Immature natural killer cell (primary cell): ENCODE measurements at places on chromosomes 7 and 10.
A peak's percentile ranks its signal among the peaks of the same experiment; 100 is the strongest.

GRCh38 chr7:75649462-75649861 is 89.3 kb downstream of the HIP1 start:
- no peak for DNase-seq

DNA sequence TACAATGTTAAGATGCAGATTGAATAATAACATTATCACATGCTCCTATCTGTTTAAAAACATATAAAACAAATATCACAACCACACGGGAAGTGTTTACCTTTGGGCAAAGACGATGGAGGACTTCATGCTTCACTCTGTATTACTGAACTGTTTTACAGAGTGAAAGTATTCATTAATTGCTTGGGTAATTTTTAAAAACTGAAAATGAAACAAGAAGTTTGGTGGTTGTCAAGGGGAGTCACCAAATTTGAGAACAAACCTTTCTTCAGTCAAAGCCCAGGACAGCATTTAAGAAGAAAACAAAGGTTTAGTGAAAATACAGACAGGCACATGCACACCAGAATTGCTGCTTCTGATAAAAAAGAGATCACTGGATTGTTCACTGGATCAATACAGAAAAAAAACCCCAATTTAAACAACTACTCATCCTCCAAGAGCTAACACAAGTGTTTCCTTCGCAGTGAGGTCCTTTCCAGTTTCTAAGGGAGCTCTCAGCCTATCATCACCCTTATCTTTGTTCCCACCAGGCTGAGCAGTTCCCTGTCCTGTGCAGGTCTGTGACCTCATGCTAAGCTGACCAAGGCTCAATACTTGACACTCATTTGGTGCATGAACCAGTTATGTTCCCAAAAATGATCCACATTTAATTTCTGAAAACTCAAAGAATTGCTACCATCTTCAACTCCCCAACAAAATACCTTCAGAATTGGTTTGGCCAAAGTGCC is 8.8 kb downstream of the PARP12 start:
- no peak for DNase-seq

GRCh38 chr10:119448628-119449584 is 93.6 kb downstream of the RGS10 start:
- no peak for DNase-seq

- DNase-seq: no peak
Observed at GRCh38 chr7:125061776-125062397, 132.3 kb upstream of the POT1 start.

DNA sequence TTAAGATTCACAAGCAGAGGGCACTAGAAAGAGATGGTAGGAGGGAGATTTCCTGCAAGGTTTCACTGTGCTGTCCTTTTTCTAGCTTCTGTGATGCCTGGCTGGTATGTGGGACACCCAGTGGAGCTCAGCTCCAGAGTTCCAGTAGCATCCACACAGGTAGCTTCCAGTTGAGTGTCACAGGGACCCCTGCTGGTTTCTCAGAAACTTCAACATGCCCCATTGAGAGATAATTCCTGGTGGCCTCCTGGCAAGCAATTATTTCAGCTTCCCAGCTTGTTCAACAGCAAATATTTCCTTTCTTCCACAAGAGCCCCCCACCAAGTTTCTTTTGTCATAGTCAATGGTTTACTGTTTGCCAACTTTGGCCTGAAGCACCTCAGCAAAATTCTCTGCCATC is 858.7 kb downstream of the REEP3 start:
- no peak for DNase-seq

GRCh38 chr10:101840102-101840684 is 3.4 kb downstream of the KCNIP2 start:
- peak; percentile 25 for DNase-seq

GRCh38 chr7:141366091-141366621 is 185.1 kb upstream of the AGK start:
- no peak for DNase-seq

DNA sequence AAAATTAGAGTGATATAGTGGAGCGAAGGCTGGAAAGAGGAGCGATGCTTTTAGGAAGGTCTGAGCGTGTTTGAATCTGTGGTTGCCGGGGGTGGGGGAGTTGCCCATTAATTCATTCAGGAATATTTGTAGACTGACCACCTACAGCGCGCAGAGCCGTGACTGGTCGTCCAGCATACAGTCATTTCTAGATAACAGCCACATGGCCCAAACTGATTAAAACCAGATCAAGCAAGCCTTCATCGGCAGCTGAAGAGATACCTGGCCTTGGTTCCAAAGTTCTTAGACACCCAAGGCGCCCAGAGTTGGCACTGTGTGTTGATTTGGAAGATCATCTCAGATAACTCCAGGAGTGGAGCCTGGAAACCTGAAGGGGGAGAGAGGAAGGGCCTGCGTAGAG is 1.7 kb downstream of the PROSER2 start:
- no peak for DNase-seq

DNA sequence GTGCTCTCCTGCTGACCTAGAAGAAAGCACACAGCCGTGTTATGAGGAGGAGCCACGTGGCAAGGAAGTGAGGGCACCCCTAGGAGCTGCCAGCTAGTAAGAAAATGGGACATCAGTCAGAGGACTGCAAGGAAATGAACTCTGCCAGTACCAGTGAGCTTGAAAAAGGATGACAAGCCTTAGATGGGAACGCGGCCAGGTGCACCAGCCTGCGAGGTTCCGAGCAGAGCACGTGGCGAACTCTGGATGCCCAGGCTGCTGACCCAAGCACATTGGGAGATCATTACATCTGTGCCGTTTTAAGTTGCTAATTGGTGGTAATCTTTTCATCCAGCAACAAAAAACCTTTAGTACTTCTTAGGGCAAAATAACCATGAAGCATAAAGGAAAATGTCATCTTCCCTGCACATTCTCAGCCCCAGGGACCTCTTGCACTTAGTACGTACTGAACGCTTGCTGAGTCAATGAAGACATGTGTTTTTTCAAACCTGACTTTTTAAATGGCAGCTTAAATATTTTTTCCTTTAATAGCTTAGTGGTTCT is 69.4 kb downstream of the AMZ1 start:
- no peak for DNase-seq

DNA sequence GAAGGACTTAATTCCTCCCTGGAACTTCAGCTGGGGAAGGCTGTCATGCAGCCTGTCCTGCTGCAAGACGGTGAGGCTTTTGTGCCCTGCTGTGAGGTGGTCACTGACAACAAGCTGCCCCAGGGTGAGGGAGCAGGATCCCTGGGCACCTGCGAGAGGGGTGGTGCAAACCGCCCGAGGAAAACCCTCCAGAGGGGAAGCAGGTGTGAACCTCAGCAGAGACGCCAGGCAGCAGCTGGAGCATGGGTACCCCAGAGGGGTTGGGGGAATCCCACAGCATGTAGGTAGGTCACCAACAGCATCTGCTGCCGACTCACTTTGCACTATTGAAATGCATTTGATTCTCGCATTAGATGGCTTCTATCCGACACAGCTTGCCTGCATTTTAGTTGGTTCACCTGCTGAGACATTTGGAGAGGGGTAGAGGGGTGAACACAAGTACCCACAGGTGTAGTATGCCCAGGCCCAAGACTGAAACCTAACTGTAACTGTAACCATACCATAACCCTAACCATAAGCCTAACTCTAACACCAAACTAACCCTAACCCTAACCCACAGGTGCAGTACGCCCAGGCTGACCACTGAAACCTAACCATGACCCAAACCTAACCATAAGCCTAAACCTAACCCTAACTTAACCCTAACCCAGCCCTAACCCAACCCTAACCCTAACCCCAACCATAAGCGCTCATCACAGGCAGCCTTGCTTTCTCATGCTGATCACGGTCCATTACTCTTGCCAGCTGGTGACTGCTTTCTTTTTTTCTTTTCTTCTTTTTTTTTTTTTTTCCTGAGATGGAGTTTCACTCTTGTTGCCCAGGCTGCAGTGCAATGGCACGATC is 85.9 kb downstream of the ELFN1 start:
- no peak for DNase-seq

- no peak for DNase-seq
Observed at GRCh38 chr10:75922435-75922834, 491.0 kb downstream of the LRMDA start.

DNA sequence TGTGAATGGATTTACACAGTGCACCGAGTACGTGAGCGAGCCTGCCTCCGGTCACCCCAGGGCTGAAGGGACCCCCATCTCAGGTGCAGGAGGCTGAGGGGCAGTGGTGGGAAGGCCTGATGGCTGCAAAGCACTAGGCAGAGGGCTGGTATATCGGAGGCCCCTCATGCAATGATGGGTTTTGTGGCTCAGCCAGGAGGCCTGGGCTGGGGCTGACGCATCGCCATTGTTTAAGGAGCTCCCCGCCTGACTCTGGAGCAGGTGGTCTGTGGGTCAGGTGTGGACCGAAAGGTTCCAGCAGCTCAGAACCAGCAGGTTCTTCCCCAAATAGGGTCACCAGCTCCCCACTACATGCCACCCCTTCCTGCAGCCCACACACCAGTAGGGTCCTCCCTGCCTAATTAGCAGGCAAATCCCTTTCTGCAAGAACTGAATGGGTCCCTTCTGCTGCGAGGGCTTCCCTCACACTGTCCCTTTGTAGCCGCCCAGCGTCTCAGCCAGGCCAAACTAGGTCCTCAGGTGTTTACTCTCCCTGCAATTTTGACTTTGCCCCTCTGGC is 33.0 kb downstream of the OAT start:
- no peak for DNase-seq

DNA sequence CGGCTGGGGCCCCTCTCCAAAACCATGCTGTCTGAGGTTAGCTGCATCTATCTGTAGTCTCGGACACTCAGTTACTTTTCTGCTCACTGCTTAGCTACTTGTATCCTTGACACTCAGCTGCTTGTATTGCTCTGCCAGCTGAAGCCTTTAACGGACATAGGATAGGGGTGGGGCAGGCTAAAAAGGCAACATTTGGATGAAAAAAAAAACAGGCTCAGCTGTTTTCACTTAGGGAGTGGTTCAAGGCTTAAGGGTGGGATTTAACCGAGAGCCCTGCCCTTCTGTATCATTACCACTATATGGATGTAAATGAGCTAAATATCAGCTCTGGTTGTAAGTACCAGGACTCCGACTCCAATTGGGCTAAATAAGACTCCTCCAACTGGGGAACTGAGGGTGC is 28.6 kb downstream of the LSMEM1 start:
- DNase-seq: no peak

DNA sequence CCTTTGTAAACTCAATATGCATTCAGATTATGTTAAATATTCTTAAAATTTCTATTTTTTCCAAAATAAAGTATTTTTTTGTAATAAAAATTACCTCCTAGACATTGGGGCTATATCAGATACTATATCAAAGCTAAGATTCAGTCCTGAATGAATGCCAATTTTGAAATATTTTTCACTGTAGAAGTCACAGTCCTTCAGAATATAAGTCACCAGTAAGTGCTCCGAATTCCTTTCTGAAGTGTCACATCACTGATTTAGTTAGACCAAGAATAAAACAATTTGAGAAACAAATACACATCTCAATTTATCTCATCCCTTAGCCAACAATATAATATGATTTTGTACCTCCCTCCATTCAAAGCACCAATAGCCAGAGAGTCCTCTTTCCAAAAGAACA is 33.9 kb upstream of the GSAP start:
- DNase-seq: no peak

- no peak for DNase-seq
Observed at GRCh38 chr7:8155836-8156235, 106.1 kb downstream of the ICA1 start.

GRCh38 chr10:96651998-96652431 is 65.2 kb upstream of the TM9SF3 start:
- peak; percentile 90 for DNase-seq

DNA sequence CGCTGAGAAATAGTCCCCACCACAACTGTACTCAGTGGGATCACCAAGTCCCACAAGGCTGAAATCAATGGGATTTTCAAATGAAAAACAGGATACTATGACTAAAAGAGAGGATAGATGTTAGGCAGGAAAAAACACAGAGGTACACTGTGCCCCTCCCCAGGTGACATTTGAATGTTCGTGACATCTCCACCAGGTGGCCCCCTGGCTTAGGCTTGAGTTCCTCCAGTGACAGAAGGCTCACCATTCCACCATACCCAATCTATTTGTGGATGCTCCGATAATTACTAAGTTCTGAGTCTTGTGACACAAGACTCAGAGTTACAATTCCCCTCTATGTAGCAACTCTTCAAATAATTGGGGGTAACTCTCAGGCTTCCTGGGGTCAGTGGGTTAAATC is 77.5 kb upstream of the KCNMA1 start:
- no peak for DNase-seq

GRCh38 chr10:4227586-4227985 is 442.6 kb upstream of the KLF6 start:
- no peak for DNase-seq

GRCh38 chr10:110918643-110919348 is at the start of gene BBIP1:
BBIP1 (minus strand) TSS chr10:110919180; CDS start chr10:110918157, 1,023 bp downstream.
- DNase-seq: peak; percentile 85

- DNase-seq: no peak
Observed at GRCh38 chr7:102253973-102254370, 32.7 kb upstream of the SH2B2 start.

- DNase-seq: no peak
Observed at GRCh38 chr7:17347401-17347800, 48.9 kb downstream of the AHR start.

- DNase-seq: no peak
Observed at GRCh38 chr10:113225903-113226302, 275.9 kb downstream of the TCF7L2 start.

DNA sequence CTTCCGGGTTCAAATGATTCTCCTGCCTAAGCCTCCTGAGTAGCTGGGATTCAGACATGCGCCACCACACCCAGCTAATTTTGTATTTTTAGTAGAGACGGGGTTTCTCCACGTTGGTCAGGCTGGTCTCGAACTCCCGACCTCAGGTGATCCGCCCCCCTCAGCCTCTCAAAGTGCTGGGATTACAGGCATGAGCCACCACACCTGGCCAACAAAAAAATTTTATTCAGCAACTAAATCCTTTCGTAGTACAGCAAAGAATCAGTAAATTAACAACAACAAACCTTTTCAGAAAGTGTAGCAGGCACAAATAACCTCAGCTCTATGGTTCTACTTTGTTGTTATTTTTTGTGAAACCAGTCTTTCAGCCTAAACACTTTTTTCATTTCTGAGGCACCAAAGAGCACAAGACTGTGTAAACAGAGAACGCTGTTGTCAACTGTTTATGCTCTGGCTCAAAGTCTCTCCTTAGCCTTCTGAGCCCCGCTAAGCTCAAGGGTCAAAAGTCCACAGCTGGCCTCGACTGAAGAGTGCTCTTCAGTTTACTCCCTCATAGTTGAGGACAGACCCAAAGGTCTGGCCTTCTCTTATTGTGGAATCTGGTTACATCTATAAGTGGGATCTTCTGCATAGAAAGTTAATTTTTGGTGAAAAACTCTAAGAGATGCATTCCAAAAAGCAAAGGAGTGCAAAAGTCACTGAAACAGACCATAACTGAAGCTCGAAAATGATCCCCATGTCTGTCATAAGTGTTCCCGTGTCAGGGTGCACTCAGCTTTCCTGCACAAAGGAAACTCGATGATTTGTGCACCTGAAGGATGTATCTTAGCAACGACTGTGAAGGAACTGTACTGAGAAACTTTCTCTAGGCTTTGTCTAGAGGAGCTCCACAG is 24.6 kb upstream of the DDX50 start:
- DNase-seq: no peak
